ENCODE measurements at places on chromosomes 12 and 14.

DNA sequence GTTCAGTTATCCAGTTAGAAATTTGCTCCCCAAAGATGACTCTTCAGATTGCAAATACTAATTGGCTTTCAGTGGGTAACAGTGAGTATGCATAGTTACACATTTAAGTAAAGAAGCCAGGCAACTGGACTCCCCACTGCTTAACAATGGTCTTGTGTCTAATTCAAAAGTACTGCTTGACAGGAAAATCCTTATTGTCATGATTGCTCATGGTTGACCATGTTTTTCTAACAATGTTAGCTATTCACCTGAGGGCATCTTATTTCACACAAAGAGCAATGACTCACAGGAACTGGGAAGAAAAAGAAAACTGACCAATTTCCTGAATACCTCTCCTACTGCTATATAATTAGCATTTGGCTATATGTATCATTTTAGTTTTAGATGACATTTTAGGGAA, 33.7 kb upstream of the ALG10B start:
- DNase-seq = peak; percentile 84

- DNase-seq = no peak
Measured at GRCh38 chr14:53375599-53375998, 222.5 kb upstream of the DDHD1 start.

- no peak for DNase-seq
Measured at GRCh38 chr12:15152456-15152855, 68.8 kb downstream of the RERG start.

DNA sequence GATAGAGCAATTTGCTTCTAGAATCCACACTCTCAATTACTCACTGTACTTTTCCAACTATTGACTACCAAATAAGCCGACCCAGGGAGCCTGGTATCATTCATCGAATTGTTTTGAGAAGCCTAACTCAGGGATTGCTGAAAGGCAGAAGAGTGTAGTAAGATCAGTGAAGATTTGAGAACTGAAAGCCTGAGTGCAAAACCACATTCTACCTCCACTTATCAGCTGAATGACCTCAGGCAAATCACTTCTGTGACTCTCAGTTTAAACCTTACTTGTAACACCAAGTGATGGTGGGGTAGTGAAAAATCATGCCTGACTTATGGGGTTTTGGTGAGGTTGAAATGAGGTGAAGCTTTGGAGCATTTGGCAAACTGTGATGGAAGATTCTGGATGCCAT, 126.1 kb upstream of the MAX start:
- no peak for DNase-seq

DNA sequence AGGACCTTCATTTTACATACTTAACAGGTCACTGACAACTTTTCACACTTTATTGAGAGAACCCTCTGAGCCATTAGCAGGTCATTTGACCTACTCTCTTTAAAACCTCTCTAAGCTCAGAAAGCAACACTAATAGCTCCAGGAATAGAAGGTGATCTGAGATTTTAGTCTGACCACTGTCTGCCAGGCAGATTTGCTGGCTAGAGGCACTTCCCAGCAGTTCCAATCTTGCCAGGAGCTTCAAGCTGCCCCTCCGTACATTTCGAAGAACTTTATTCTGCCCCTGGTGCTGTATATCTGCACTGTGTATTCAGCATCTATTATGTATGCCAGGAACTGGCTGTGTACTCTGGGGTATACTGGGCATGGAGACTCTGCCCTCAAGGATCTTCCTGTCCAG, 56.3 kb downstream of the GPHB5 start:
- DNase-seq = no peak

- DNase-seq = no peak
Measured at GRCh38 chr14:100165376-100165775, 5.9 kb upstream of the DEGS2 start.

DNA sequence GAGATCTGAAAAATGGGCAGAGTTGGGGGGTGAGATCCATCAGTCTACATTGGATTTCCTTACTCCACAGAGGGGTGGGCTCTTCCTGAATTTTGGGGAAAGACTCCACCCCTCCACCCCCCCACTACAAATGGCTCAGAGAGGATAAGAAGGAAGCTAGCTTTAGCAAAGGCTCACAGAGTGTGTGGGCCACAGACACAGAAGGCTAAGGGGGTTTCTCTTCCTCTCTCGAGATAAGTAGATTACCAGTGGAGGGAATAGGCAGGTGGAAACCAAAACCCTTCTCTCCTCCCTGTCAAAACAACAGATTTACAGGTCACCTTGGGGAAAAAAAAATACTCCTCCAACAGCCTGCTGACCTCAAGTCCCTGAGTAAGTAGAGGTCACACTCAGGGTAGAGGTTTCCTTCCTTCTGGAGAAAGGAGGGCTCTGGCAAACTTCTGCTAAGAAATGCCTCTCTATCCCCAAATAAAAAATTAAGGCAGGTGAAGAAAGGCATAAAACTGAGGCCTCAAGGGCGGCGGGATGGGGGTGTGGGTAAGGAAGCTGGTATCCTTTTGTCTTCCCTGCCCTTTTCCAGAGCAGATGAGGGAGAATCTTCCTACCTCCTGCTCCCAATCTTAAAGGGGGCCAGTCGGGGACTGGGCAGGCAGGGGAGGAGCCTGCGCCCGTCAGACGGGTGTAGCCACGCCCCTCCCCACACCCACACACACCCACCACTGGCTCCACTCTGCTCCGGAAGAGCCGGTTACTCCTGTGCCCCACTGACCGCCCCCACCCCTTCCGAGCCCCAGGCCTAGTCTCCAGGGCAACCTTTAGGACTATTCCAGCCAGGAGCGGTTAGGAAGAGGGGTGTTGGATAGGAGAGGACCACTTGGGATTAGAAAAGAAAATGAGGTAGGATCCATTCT, 1.9 kb upstream of the BAZ2A start:
- no peak for DNase-seq

DNA sequence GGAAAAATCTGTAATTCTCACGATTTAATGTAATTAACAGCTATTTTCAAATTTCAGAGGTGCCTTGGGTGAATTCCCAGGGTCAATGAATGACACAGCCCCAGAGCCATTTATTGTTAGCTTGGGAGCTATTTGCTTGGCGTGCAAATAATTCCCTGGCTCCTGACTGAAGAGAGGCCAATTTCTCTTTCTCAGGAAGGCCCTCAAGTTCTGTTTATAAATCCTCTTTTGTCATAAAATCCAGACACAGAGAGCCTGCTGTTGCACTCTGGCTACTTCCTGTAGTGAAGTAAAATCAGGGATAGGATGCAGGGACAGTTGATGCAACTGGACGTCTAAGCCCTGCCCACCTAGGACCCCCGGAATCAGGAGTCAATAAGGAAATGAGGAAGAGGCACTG, 154.3 kb downstream of the TMX1 start:
- DNase-seq = no peak

- no peak for DNase-seq
Measured at GRCh38 chr12:116323406-116324386, 46.2 kb upstream of the MED13L start.

GRCh38 chr12:111193496-111193895, 175.4 kb downstream of the PHETA1 start:
- DNase-seq = no peak

DNA sequence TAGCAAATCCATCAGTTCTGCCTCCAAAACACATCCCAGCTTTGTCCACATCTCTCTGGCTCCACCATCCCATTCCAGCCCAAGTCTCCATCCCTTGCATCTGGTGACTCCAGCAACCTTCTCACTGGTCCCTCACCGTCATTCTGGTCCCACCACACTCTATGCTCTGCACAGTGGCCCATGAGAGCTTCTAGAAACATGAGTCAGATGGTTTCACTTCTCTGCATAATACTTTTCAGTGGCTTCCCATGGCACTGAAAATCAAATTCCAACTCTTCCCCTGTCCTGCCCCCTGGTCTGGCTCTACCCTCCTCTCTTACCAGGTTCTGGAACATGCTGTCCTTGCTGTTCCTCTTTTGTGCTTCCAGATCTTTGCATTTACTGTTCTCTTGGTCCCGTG, 17.2 kb upstream of the C12orf76 start:
- no peak for DNase-seq

DNA sequence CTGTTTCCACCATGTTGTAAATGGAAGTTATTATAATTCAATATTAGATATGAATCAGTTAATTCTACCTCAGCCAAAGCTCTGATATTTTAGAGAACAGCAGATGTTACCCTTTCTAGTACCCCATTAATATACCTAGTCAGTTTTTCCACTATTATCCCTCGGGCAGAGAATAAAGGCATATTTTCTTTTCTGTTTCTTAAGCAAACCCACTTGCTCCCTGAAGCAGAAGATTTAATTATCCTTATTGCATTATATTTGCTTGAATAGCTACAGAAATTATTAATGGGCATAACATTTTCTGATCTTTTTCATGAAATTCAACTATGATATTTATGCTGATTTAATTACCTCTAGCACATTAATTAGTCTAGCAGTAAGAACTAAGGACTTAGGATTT, 832.9 kb upstream of the FBXO33 start:
- no peak for DNase-seq

GRCh38 chr12:111488271-111488670, 82.5 kb downstream of the SH2B3 start:
- no peak for DNase-seq

GRCh38 chr14:38108681-38109080, 99.0 kb upstream of the SSTR1 start:
- DNase-seq = no peak
